ENCODE measurements at places on chromosomes 5 and 9.

GRCh38 chr5:150759334-150759583, 442 bp upstream of the DCTN4 start:
- DNase-seq: no peak

- DNase-seq: no peak
Measured at GRCh38 chr5:154375329-154376008, 70.3 kb upstream of the SAP30L start.

- DNase-seq: no peak
Measured at GRCh38 chr5:151067632-151068432, 13.0 kb downstream of the TNIP1 start.

DNA sequence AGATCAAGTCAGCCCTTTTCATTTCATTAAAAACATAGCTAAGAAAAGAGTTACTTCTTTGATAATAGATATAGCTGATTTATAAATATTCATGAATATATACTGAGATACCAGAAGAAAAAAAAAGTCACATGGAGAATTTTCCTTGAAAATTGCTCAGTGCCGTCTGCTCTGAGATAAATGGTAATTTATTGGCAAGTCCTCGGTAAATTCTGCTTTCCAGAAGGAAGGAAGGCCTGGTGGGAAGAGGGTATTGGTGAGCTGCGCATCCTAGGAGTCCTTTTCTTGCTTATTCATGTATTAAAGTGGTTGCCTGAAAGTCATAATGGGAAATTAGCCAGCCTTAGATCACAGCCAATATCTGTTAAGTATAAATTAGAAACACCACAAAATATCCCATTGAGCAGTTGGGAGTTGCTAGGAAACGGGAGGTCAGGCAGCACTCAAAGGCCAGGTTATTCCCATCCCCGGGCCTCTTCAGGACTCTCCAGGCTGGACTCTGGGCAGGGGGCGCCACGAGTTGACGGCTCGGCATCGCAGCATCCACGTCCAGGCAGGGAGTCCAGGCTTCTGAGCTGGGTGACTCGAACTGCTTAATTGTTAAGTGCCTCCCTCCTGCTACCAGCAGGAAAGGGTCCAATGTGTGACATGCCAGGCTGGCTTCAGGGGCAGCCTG, 116.7 kb upstream of the RETREG1 start:
- DNase-seq: no peak

- no peak for DNase-seq
Measured at GRCh38 chr9:117413346-117414219, 1.3 kb downstream of the ASTN2 start.

- DNase-seq: no peak
Measured at GRCh38 chr5:132376694-132377641, 7.5 kb downstream of the SLC22A5 start.

DNA sequence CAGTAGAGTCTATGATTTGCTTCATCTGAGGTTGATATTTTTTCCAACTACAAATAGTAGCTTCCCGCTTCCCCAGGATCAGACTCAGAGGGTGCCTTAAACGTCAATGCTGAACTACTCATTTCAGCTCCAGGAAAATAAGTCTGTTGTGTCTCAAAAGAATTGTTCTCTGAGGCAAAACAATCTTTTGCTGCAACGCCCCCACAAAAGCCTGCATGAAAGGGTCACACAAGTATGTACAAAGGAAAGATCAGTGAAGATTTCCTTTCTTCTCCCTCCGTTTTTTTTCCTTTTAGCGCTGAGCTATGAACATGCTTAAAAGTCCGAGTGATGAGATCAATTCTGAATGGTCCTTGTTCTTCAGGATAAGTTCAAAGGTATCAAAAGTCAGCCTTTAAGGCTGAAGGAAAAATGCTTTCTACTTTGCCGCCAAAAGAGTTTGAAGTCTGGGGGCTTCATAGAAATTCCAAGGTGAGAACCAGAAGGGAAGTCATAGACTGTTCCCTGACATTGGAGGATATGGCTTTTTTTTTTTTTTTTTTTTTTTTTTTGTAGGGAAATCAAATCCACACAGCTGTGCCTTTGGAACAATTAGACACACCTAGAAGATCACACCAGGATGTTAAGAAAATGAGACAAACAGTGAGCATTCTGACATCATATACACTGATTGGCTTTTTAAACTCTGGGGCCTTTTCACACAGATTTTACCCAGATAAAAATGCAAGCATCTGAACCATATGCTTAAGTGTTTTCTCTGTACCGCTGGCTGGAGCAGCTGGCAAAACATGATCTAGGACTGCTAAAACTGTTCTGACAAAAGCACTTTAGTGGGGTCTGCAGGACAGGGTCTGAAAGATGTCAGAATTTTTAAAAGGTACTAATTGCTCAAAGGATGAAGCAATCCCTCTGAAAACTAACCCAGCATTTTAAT, 329.3 kb downstream of the ENC1 start:
- DNase-seq: no peak

DNA sequence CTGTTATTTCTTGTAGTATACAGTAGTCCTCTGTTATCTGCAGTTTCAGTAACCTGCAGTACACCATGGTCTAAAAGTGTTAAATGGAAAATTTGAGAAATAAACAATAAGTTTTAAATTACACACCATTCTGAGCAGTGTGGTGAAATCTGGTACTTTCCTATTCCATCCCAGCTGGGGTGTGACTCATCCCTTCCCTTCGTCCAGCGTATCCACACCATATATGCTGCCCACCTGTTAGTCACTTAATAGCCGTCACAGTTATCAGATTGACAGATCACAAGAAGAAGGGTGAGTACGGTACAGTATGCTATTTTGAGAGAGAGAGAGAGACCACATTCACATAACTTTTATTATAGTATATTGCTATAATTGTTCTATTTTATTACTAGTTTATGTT, 28.9 kb downstream of the FAM151B start:
- no peak for DNase-seq

GRCh38 chr5:163807781-163808180, 302.4 kb downstream of the MAT2B start:
- no peak for DNase-seq

DNA sequence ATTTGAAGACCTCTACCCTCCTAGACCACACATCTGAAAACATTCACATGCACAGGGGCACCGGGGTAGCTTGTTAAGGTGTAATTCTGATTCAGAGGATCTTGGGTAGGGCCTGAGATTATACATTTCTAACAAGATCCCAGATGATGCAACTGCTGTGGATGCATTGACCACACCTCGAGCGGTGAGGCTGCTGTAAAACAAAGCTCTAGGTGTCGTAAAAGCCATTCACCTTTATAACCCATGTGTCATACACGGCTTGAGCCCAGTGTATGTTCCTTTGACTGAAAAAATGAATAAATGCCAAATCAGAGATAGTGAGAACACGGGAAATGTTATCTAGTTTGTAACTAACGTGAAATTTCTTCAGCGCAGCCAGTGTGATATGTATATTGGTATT, 1578.2 kb upstream of the WWC1 start:
- DNase-seq: no peak

DNA sequence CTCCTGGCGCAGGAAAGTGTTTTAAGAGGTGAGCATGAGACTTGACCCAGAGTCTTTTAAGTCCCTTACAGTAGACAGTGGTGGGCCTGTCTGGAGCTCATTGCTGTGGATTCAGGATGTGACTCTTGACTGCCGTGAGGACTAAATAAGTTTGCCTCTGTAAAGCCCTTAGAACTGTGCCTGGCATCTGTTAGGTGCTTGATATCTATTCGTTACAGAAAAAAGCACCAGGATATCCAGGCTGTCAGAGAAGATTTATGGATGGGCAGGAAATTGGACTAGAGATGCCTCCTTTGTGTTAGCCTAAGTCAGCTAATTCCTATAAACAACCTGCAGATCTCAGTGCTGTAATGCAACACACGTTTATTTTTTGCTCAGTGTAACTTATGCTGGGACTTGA, 12.6 kb downstream of the ERGIC1 start:
- no peak for DNase-seq

- no peak for DNase-seq
Measured at GRCh38 chr9:30732060-30732459, 1652.4 kb upstream of the ACO1 start.

DNA sequence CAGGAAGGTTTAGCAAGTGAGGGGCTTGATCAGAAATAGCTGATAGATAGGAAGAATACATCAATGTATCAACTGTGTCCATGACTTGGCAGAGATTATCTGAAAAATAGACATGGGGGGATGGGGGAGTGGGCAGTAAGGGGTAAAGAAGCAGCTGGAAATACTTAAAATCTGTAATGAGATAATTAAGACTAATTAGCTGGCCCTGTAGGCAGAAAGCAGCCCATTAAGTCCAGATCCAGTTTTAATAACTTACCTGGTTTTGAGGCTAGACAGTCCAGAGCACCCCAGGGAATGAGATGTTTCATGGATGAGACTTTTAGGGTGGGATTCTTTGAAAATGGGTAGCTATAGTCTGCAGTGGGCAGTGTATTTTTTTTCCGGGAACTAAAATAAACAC, 116.9 kb upstream of the TLX3 start:
- no peak for DNase-seq

DNA sequence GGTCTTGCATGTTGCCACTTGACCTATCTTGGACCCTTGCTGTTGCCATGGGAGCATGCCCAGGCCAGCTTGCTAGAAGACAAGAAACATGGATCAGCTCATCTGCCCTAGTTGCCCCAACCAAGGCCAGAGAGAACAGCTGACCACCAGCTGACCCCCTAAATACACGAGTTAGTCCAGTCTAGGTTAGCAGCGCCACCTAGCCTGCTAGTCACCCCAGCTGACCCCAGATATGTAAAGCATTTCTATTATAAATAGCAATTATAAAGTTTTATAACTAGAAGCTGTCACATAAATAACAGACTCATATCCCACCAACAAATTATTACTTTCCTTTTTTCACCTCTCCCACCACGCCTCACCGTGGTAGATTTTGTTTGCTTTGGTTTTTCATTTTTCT, 387.8 kb downstream of the RASEF start:
- no peak for DNase-seq

DNA sequence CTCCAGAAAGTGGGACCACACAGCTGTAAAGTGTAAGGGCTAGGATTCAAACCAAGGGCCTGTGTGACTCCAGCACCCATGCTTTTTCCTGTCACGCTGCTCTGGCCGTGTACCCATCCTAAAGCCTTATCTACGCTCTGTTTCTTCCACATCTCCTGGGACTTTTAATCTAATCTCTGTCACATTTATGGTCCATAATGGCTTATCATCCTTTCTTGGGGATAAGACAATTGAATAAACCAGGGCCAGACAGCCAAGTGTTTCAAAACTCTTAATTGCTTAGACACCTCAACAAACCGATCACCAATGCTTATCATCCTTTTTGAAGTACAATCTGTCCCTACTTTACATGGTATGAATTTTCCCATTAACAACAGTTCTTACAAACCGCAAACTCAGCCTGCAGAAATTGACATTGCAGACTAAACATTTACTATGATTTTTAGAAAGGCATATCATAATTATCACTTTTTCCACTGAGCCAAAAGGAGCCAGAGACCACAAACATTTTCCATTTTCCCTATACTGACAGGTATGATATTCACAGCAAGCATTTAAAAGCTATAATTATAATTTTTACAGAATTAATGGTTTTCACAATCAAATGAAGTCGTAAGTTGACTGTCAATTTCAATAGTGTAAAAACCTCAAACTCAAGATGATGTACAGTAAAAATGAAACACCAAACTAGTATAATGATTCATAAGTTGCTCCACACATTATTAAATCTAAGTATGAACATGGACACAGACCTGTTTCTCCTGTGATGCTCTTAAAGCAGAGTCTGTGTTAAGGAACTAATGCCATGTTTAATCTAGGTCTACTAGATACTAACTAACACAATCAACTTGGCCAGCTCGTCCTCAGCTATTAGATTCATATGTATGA, 99.5 kb downstream of the FBXW11 start:
- no peak for DNase-seq

DNA sequence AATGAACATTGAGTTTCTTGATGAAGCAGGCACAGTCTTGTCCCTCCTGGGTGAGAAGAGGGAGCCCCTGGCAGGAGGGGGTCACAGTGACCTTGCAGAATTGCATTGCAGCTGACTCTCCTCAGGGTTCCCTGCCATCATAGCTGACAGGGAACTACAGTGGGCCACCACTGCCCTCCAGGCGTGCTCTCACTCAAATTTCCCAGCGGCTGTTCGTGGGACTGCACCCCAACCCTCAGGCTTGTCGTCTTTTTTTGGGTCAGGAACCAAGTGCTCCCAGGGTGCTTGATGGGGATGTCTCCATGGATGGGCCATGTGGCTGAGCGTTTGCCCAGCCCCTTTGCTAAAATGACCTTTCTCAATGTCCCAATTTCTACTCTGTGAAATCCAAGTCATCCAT, 215.8 kb downstream of the MELK start:
- DNase-seq: no peak

- no peak for DNase-seq
Measured at GRCh38 chr5:54455413-54456157, at the start of gene HSPB3. TSS of gene HSPB3 (plus strand) at chr5:54455699. CDS start at chr5:54455790, 91 bp downstream.

- no peak for DNase-seq
Measured at GRCh38 chr5:59661954-59662615, 231.4 kb downstream of the PDE4D start.

DNA sequence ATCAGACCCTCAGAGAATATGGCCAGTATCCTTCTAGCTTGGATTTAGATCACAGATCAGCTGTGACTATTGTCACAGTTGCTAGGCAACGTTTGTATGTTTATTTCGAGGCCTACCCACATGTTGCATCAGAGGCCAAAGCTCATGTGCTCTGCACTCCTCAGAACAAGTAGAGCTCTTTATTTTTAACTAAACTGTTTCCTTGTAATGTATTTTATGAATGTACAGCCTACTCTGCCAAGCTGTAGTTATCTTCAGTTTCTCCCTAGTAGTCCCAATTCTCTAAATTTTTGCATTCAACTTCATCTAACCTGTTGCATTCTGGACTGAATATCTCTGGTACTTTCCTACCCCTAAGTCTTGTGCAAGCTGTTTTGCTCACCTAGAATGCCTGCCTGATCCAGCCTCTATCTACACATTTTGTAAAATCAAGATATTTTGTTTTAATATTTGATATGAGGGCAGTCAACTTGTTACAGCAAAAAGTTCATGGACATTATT, 52.8 kb downstream of the CAST start:
- no peak for DNase-seq

DNA sequence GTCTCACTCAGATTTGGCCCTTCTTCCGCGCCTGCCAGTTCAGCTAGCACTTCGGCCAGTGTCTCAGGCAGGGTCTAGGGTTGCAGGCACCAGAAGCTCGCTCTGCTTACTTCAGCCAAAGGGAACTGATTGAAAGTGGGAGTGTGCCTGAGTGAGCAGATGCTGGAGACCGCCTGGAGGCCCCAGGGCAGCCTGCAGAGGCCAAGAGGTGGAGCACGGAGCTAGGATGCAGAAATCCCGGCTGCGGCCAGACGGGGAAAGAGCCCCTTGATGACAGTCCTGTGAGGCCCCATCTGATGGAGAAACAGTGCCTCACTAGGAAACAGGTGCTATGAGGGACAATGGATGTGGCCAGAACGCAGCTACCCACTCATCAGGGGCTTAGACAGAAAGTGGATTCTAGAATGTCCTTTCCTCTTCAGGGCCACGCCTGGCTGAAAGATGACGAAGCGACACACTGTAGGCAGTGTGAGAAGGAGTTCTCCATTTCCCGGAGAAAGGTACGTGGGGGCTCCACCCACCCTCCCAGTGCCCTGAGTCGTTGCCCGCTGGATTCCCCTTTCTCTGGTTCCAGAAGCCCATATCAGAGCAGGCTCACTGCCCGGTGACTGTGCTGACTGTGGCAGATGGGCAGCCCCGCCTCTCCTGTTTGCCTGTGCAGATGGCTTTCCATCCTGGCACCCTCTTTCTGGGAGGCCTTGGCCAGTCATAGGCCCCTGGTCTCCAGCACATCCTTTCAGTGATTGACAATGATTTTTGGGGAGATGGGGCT, 16.1 kb downstream of the HNRNPH1 start:
- DNase-seq: no peak

- no peak for DNase-seq
Measured at GRCh38 chr9:108815156-108815555, 40.6 kb downstream of the ACTL7B start.
